T47D (cell line): ENCODE measurements at places on chromosomes 12 and 14.

DNA sequence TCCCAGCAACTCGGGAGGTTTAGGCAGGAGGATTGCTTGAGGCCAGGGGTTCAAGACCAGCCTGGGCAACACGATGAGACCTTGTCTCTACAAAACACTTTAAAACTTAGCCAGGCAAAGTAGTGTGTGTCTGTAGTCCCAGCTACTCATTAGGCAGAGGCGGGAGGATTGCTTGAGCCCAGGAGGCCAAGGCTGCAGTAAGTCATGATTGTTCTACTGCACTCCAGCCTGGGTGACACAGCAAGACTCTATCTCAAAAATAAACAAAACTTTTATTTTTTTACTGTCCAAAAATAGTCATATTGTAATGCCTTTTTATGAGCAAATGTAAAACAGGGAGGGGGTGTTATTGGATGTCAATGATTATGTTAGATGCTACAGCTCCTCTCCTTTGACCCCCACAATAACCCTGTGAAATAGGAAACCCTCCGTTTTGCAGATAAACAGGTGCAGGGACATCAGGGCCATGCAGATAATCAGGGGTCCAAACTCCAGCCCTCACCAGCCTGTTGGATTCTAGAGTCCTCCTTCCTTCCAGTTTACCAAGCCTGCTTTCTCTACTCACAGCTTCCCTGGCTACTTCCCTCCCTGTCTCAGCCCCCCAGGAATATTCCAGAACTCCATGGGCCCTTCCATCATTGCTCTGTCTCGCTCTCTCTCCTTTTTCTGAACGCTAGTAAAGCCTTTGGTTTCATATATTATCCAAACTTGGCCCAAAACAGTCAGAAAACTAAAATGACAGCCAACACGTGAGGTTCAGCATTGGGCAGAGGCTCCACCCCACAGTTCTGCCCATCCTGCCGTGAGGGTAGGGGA is 5.9 kb upstream of the FBLN5 start:
- no peak for DNase-seq

DNA sequence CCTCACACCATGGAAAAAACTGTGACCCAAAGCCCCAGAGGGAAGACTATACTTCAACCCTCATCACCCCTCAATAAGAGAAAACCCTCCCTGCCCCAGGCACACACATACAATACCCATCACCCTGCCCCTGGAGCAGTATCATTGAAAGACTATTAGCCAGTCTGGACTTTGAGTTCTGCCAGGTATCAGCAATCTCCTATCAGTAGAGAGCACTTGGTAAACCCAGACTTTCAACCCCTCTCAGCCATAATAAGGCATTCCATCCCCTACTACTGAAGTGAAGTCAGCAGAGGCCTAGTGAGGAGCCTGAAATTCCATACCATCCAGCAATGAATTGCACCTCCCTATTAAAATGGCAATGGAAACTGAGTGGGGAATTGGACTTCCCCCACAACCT is 16.4 kb upstream of the PRKD1 start:
- DNase-seq, result no peak

DNA sequence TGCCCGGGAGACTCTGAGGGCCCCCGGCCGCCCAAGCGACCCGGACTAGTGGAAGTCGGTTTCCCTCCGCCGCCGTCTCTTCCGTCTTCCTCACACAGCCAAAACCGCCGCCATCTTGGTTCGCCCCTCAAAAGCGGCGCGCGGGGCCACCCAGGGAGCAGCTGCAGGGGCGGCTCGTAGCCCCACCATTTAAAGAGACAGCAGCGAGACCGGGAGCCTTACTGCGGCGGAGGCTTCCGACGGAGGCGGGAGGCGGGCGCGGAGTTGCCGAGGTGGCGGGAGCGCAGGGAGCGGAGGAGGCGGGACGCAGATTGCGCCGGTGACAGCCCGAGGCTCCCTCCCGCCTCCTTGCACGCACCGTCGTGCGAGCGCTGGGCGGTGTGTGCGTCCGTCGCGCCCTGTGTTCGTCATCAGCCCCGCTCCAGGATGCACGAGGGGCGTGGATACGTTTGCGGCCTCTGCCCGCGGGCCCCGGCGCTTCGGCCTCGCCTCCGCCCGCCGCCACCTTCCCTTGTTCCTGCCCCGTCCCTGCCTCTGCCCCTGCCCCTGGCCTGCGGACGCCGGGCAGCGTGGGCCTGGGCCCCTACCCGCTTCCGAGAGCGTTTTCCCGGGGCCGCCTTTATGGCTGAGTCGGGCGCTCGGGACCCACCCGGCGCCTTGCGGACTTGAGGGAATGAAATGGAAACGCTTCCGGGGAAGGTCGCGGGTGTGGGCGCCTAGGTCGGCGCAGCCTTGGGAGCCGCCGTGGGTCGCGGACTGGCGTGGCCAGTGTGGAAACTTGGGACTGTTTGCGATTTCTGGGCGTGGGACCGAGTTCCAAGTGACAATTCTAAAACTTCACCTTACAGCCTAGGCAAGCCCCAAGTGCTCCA is at the start of gene PPP4R3A:
Gene PPP4R3A, minus strand, starts transcription at position 140 of the 872 bp plus-strand sequence. CDS start 663 bp downstream, outside the sequence.
- DNase-seq, result peak; percentile 99

DNA sequence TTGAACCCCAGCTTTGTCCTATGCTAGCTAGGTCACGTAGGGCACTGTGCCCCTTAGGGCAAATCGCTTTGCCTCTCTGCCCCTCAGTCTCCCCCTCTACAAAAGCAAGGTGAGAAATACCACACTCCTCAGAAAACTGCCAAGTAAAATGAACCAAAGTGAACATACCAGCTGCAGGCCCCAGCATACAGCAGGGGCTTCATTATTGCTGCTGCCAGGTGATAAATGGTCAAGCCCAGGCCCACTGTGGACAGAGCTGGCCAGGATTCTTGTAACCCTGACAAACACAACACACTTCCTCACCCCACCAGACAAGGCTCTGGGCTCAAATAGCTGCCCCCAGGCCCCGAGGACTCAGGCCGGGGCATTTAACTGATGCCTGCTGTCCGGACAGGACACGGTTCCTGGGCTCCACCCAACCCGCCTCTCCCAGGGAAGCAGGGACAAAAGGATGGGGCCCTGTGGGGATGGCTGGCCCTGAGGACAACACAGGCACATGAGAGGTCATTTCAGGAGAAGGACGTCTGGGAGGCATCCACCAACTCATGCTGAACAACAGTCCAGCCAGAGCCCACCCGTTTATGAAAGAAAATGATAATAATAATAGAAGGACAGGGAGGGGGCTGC is 36.7 kb downstream of the NCOR2 start:
- no peak for DNase-seq

DNA sequence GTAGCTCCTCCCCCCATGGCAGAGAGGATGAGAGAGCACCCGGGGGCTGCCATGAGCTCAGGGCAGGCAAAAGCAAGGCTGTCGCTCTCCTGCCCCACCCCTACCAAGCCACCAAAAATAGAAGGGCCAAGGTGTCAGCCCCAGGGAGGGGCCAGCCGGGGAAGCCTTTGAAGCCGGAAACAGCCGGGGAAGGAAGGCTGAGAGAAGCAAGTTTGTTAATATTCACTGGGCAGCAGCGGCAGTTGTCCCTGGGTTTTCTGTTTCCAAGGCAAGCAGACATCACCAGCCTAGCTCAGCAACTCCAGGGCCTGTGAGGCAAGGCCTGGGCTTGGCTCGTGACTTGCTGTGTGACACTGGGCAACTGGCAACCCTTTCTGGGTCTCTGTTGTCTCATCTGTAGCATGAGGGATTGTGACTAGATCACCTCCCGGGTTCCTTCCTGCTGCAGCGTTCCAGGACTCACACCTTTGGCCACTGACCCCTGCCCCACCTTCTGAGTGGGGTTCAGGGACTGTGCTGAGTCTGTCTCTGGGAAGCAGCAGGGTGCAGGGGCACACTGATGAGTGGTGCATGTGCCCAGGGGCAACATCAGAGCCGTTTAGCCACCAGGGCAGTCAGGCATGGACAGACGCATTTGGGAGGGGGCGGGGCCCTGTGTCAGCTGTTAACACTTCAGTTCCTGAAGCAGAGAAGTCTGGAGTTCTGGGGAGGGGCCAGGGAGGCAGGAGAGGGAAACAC is 24.3 kb downstream of the SYNDIG1L start:
- no peak for DNase-seq

GRCh38 chr12:52063981-52064649 is 5.7 kb upstream of the ATG101 start:
- no peak for DNase-seq

DNA sequence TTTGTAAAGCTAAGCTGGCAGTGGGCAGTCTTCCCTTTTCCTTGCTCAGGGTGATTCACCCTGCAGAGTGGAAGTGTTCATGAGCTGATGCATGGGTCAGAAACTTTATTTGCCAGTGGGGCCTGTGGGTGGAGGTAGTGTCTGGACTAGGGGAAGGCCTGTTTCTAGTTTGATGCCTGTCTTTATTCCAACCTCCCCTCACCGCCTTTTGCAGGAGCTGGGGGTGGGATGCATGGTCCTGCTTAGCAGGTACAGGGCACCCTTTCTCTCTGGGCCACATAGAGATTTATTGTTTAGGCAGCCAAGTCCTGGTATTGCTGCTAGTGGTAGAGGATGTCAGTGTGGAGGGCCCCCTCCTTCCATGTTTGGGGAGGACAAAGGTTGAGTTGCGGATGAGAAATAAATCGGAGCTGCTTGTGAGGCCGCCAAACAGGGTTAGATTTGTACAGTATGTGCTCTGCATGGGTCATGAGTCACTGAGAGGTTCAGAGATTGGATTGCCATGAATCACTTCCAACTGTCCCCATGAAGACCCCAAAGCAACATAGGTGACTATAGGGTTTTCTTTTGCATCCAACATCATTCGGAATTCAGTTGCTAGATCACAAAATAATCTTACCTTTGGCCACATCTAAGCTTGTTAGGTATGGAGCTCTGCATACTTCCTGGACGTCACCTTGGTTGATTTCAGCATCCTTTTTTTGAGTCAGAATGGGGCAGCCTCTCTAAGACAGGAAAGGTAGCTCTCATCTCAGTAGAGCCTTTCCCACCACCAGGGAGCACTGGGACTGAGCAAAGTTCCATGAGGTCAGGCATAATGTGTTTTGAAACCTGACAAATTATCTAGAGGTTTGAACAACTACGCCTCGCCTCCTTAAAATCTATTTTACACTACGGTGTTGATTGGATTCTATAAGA is 8.8 kb downstream of the SMOC1 start:
- DNase-seq, result no peak

- no peak for DNase-seq
Measured at GRCh38 chr14:78197051-78197450, 26.9 kb downstream of the NRXN3 start.

GRCh38 chr12:127060933-127061332 is 1206.0 kb upstream of the TMEM132C start:
- DNase-seq, result no peak

- no peak for DNase-seq
Measured at GRCh38 chr14:101313268-101313667, 248.0 kb upstream of the DIO3 start.

DNA sequence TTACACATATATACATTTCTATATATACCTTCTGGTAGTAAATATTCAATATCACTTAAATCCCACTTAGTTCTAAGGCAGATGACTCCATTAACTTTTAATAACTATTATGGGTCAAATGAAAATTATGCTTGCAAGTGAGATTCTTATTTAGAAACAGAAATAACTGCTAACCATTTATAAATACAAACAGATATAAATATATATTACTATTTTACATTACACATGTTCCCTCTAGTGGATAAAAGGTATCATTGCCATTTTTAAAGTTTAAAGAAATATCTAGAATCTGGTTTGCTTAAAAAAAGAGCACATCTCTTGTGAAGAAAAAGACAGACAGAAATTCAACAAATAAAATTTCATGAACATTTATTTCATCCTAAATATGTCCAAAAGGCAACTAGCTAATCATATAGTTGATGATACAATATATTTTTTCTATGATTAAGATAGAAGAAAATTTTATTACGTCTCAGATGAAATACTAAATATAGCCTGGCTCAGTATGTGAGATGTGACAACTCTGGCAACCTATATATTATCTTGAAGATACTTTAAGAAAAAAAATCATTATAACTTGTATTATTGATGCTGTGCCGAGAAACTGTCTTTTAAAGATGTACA is 11.7 kb upstream of the RAD51AP1 start:
- peak; percentile 1 for DNase-seq

DNA sequence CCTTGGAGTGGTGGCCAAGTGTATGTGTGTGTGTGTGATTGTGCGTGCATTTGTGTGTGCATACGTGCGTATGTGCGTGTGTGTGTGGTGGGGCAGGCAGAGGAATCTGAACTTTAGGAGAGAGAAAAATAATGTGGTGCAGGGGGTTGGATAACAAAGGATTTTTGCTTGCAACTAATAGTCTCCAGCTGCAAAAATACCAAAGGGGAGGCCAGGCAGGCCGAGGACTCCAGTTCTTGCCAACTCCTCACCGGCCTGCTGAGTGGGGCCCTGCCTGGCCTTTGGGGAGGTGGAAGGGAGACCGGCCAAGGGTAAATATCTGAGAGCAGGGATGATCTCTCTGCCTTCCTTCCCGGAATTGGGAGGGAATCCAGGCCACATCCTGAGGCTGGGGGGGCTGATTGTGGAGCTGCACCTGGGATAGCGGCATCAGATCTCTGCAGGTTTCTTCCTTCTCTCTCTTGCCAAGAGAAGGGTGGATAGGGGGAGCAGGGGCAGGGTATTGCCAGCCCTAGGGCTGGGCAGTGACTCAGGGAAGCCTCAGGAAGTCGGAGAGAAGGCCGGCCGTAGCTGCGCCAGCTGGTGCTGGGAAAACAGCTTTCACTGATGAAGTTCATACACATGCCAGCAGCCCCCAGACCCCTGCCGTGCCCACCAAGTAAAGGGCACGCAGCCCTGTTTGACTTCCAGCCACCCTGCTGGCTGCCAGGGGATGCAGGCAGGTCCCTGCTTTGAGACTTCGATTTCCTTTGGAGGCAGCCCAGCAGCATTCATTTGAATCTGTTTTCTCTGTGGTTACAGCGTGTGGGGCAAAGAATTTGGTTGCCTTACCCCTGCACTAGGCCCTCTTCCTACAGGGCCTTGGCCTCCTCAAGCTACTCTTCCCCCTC is 4.6 kb upstream of the LRP1-AS start:
- DNase-seq, result no peak

GRCh38 chr14:99395909-99396530 is 84.6 kb downstream of the SETD3 start:
- DNase-seq, result no peak

DNA sequence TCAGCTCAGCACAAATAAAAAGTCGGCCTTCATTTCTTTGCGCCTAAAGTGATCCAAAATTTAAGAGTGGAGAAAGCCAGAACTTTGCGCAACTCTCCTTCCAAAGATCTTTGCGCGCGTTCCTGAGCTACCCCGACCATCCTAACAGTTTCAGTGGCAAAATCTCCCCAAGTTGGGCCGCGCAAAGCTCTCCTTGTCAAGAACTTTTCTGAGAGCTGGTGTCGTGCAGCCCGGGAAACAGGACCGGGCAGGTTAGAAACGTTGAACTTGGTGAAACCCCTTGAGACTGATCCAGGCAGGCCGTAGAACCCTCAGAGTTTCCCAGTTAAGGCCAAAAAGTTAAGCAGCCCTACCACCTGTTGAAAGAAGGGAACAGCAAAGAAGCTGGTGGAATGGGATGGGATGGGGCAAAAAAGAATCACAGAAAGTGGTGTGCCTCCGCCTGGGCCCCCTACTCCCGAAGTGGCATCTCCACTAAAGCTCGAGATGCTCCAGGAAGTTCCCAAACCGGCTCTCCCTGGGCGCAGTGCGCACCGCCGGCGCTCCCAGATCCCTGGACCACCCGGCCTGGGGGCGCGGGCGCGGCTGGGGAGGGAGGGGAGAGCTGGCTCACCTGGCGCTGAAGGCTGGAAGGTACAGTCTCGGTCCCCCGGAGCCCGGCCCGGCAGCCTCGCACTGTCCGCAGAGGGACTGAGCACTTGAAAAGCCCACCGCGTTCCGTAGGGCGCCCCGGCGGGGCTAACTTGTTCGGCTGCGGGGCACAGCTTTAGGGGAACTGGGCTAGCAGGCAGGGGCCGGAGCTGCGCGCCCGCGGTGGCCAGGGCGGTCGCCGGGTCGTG is 768 bp downstream of the DBX2 start:
- DNase-seq, result no peak
